ENCODE measurements at places on chromosomes 6 and 20.

GRCh38 chr6:10800810-10801209 lies 37.5 kb downstream of the MAK start:
- peak; percentile 5 for DNase-seq

GRCh38 chr6:41189967-41190366 lies 11.0 kb downstream of the TREML2 start:
- no peak for DNase-seq

GRCh38 chr6:6926856-6927255 lies 180.9 kb upstream of the RREB1 start:
- no peak for DNase-seq

DNA sequence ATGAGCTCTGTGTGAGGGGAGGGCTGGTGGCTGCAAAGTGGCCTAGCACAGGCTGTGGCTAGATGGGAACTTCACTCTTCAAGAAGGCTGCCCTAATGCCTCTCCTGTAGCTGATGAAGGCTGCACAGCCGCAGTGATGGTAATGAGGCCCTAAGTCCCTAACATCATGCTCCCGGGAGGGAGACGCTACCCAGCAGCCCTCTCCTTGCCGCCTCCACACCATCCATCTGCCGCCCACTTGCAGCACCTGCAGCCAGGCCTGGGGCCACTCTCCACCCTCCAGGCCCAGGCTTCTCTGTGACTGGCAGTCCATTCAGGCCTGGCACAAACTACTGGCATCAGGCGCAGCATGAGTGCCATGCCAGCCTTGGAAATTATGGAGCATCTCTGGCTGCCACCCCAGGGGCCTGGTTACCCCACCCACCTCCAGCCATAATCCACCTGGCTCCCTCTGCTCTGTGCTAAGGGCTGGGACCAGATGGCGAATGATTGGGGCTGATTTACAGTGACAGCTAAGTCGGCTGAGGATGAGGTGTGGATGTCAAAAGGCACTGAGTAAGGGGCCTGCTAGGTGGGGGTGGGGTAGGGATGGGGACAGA lies 284.2 kb downstream of the LRFN2 start:
- no peak for DNase-seq

- no peak for DNase-seq
Observed at GRCh38 chr20:37866051-37866450, 36.9 kb upstream of the VSTM2L start.

- DNase-seq = no peak
Observed at GRCh38 chr6:142726616-142727015, 218.4 kb downstream of the HIVEP2 start.

DNA sequence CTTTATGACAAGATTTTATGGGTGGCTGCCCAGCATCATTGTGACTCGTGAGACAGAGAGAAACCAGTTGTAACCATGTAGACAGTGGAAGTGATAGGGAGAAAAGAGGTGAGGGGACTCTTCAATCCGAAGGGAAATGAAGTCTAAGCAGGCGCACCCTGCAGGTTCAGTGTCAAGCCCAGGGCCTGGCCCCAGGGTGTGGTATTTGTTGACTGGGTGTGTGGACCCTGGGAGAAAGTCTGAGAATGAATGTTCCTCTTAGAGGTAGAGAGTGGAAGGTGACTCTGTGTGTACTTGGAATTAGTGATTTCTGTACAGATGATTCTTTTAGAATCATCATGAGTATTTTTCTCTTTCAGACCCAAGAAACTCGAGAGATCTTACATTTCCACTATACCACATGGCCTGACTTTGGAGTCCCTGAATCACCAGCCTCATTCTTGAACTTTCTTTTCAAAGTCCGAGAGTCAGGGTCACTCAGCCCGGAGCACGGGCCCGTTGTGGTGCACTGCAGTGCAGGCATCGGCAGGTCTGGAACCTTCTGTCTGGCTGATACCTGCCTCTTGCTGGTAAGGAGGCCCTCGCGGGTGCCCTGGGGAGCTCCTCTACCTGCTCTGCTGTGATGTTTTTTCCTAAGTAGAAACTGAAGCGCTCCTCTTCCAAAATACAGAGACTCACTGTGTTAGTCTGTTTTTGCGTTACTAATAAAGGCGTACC lies 68.0 kb downstream of the PTPN1 start:
- no peak for DNase-seq

GRCh38 chr6:137491478-137491877 lies 2.7 kb downstream of the OLIG3 start:
- DNase-seq = no peak

- no peak for DNase-seq
Observed at GRCh38 chr6:72798196-72798595, 176.3 kb downstream of the KCNQ5 start.

DNA sequence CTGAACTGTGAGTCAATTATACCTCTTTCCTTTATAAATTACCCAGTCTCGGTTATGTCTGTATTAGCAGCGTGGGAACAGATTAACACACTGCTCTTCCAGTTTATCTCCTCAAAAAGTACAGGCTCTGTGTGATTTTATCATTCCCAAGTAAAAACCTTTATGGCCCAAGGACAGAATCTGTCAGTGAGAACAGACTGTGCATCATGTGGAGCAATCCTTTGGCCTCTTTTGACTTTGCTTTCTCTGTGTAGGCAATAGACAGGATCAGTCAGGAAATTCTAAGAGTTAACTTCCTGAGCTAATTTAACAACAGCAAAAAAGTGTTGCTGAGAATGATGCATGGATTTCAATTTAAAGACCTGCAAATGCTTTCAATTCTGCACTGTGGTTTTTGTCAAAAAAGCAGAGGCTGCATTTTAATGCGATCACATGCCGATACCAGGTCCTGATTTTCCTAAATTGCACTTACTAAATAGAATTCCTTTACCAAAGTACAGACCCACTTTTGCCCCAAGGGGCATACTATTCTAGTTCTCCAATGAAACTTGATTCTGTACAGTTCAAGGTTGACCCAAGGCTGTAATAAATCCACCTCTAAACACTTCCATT lies 246.7 kb upstream of the MARCKS start:
- DNase-seq = no peak

DNA sequence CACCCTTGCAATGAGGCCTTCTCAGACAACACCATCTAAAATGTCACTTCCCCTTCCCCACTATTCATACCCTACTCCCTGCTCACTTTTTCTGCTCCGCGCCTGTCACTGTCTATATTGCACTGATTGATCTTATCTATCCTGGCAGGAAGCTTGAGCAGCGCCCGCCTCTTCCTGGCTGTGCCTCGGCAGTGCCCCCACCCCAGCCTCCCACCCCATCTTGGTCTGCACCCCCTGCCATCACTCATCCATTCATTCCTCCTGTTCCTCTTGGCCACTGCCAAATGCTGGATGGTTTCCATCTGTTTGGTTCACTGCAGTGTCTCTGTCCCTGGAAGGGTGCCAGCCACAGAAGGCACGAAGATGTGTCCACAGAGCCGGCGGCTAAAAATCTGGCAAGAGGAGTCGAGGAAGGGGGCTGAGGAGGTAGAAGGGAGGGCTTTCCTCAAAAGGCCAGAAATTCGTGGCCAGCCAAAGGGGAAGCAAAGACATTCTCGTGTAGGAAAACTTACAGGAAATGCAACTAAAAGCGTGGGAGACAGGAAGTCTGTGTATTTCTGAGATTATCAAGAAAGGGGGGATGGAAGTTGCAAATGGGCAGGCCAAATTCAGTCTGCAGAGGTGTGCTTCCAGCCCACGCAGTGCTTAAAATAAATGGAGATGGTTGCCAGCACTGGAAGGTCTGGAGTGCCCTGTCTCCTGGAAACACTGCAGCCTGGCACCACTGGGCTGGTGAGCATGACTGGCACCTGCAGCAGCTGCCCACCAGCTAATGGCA lies 27.6 kb downstream of the SYNJ2 start:
- DNase-seq = no peak

DNA sequence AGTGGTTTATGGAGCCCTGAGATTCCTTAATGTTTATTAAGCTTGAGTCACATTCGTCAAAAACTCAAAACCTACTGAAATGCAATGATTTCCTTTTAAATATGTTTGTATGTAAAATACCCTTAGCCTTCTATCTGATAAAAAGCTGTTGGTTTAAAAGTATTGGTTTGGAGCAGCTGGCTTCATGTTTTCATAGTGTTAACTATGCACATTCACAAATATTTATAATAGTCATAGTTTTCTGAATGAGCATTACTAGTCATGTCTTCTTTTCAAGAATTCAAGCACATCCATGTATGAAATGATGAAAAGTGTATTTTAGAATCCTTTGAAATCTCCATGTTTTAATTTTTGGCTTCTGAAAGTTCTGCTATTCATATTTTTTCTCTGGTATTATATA lies 558.6 kb downstream of the UTRN start:
- no peak for DNase-seq

DNA sequence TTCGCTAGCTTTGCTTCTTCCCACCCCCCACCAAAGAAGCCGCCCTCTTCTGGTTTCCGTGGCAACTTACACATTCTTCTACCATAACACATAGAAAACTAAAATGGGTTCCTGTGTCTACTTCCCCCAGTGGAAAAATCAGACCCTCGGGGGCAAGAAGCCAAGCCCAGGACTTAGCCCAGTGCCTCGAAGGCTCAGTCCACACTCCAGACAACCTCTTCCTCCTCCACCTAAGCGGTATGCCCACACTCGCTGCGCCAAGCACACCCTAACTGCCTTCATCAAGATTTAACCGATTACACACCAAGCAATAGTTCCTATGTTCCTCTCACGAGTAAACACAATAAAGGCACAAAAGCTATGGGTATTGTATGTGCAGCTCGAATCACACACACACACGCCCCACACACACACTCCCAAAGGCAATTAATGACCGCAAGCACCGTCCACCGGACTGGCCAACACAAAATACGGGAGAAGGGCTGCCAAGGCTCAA lies 537 bp downstream of the PPIL4 start:
- peak; percentile 34 for DNase-seq

DNA sequence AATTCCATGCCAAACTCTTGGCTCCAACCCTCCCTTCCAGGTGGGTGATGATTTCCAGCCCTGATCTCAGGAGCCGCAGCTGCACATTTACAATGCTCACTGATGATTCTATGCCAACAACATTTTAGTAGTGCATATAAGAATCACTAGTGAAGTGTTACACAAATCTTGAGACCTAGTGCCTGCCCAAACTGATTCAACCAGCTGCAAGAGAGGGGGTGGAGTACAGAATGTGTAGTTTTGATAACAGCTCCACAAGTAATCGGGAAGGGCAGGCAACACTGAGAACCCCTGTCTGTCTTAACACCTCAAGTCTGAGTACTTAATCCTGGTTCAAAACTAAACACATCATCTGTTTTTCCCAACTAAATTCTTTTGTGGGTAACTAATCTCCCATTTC lies 91.7 kb downstream of the PRDM1 start:
- DNase-seq = no peak

- no peak for DNase-seq
Observed at GRCh38 chr6:33132081-33132524, 56.3 kb downstream of the HLA-DPB1 start.

DNA sequence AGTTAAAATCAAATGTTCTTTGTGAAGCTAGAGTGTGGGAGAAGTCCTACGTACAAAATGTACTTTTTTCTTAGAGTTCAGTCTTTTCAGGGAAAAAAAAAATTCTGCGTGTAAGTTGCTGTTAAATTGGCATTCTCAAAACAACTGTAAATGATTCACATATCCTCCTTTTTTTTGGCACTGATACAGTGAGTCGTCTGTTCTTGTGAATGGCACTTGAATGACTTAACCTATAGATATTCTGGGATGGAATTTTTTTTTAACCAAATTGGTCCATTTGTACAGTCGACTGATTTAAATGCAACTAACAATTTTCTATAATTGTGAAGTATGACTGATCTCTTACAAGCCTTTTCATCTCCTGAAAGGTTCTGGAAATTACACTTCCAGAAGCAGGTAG lies 5.5 kb upstream of the JAG1 start:
- no peak for DNase-seq

DNA sequence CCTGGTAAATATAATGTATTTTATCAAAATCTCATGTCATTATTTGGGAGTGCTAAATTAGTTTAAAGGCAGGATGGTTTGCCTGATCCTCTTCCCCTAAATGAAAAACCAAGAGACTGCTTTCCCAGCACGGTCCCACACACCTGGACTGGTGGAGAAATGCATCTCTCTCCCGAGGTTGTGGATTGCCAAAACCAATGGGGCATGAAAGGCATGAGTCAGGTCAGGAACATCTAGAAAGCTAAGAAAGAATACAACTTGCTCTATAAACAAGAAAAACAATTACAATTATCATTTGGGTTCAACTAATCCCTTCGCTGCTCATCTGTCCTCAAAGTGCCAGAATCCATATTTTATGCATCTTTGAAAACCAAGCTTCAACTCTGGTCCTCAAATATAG lies 308.3 kb upstream of the IRAK1BP1 start:
- DNase-seq = peak; percentile 19

DNA sequence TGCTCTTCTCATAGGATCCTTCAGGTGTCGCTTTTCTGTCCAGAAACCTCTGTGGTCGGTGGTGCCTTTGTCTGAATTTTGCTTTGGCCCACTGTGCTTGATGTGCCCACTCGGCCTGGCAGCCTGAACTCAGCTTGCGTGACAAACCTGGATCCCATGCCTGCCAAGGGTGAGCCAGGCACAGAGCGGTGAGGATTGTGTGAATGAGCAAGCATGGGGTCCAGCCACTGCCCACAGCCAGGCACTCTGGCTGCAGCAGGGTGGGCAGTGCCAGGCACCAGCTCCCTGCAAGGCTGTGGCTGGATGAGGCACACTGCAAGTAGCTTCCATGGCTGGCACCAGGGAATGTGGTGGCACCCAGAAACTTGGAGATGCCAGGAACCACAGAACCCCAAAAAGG lies 110.3 kb downstream of the THEMIS start:
- no peak for DNase-seq

GRCh38 chr6:97813889-97814567 lies 531.0 kb upstream of the MMS22L start:
- no peak for DNase-seq

All from kidney epithelial cell (primary cell).